AG04450 (cell line): ENCODE measurements at places on chromosomes 2 and 18.

DNA sequence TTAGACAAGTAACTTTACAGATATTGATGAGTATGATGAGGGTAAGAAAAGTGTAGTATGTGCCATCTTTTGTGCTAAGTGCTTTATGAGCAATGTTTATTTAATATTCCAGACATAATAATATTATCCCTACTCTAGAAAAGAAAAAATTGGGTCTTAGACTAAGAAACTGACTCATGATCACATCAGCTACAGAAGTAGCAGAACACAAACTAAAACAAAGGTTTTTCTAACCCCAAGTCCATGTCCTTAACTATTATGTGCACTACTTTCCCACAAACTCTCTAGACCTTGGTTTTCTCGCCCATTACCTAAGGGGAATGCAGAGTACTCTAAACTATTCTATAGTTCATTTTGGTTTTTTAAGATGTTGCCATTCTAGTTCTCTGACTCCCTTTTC is 64.5 kb downstream of the BAZ2B start:
- DNase-seq: no peak

GRCh38 chr2:203875471-203875870 is 7.9 kb downstream of the CTLA4 start:
- DNase-seq: no peak

DNA sequence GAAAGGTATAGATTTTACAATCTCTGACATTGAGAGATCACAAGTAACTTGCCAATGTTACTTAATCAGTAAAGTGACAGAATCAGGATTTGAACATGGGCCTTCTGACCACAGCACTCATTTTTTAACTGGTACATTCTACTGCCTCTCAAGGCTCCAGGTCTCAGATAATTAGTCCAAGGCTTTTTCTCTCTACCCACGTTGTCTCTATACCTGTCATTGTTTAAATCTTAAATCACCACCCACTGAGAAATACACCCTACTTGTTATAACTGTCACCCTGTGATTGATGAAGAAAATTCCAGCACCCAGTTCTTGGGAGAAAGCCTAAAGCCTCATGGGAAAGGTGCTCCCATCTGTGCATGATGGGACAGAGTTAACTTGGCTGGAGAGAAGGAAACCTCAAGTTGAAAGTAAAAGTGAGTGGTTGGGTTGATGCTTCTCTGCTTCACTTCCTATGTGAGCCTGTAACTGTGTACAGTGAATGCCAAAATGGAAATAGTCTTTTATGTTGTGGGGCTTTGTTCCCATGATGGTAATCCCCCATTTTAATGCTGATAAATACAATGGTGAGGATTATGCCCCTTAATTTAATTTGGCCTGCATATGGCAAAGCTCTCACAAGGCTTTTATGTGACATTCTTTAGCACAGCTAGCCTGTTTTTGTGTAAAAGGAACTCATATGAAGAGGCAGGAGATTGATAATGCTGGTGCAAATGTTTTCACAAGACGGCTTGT is 190.1 kb upstream of the SP5 start:
- no peak for DNase-seq

GRCh38 chr18:2486426-2486825 is 84.9 kb downstream of the METTL4 start:
- no peak for DNase-seq

GRCh38 chr18:6859676-6860422 is 130.3 kb downstream of the ARHGAP28 start:
- DNase-seq: no peak

DNA sequence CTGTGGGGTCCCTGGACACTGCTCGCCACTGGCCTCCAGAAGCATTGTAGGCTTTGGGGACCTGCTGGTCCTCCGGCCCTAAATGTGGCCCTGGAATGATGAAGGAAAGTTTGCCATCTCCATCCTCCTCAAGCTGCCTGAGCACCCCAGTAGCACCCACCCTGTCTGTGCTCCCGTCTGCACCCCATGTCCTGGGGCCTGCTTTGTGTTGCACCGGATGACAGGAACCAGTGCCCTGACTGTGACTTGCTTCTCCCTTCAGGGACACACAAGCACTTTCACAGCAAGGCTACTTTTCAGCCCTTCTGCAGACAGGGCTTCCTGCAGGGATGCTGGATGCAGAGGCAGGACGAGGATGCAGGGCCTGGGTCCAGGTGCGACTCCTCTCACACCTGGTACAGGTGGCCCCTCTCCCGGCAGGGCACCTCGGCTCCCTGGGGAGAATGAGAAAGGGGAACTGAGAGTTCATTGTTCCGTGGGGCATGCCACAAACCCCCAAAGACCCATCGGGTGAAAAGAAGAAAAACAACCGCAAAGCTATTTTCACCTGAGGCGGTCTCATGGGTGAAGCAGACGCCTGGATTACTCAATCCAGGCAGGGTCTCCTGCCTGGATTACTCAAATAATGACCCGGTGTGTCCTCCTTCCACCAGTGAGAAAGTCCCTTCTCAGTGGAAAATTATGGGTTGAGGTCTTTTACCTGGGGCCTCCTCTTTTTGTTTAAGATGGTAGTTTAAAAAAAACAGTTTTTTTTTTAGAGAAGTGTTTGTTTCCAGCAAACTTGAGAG is 74.9 kb downstream of the LONRF2 start:
- no peak for DNase-seq

- DNase-seq: no peak
Observed at GRCh38 chr18:72899338-72899737, 31.6 kb upstream of the NETO1 start.

GRCh38 chr2:108934583-108935245 is 54.3 kb downstream of the EDAR start:
- no peak for DNase-seq

- DNase-seq: no peak
Observed at GRCh38 chr2:217722883-217723472, 279.8 kb downstream of the TNS1 start.

DNA sequence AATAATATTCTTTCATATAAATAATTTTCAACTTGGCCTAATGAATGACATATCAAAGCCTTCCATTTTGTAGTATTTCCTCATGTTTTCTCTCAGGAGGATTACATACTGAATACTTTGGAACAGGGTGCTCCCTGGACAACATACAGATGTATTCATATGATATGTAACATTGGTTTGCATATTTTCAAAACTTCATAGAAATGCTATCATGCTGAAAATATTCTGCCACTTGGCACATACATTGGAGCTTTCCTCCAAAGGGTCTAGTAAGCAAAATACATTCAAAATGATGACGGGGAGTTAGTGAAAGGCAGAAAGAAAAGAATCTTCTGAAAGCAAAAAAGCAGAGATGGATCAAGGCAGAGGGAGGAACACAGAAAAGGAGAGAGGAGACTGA is 38.1 kb upstream of the RTN4 start:
- DNase-seq: no peak

DNA sequence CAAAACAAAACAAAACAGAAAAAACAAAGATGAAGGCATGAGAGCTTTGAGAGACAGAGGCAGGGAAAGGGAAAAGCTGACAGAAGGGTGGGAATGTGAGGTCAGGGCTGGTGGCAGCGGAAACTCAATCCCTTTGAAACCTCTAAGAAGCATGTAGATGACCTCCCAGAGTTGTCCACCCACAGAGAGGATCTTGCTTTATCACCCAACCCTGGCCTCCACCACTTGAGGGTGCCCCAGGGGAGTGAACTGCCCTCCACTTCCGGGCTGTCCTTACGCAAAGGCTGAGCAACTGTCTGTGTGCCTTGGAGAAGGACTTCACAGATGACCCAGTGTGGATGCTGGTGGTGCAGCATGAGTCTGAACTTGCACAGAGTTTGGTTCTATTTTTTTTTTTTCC is 26.7 kb downstream of the PDCL3 start:
- DNase-seq: no peak
